PC-9 (cell line): ENCODE measurements at places on chromosomes 3 and 15. TPM values are rescaled to one million over a fixed set of nuclear protein-coding genes. Genes with fewer than 3 reads are reported as not detected.

APOD gene
- 0.48 TPM in 1 of 2 replicates, not detected in the other for total RNA-seq

ICE2 gene
- 64.1 and 67.5 TPM in 2 replicates for total RNA-seq

IGSF11 gene
- not detected in 2 replicates for total RNA-seq

CD80 gene
- not detected in 2 replicates for total RNA-seq

PPP1R14D gene
- 0.55 and 0.65 TPM in 2 replicates for total RNA-seq
